Progenitor cell of endocrine pancreas (in vitro differentiated cells): ENCODE measurements at places on chromosomes 6 and 20. TPM values are rescaled to one million over a fixed set of nuclear protein-coding genes. Genes with fewer than 3 reads are reported as not detected.

DNA sequence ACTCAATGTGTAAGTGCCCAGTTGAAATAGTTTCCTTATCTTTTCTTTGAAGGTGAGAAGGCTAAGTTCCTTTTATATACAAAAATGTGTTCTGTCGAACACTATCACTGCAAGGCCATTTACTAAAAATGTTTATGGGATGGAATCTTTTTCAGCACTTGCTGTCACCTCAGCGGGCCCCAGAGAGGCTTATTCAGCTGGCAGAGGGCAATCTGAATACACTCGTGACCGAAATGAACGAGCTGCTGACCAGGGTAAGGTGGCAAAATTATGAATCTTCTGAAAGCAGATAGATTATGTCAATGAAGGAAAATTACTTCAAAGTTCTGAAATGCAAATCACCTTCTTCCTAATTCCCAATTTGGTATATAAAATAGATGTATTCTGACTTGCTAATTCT, 340.2 kb downstream of the ARHGAP18 start:
- no peaks in the 10 kb centered on the region for H3K27me3 ChIP-seq
- no peaks in the 10 kb centered on the region for H3K4me1 ChIP-seq
- H3K4me3 ChIP-seq, result no peak overlapping the region
- DNase-seq, result no peak

GRCh38 chr6:13368731-13369115, 40.4 kb upstream of the TBC1D7 start:
- no peak overlapping the region for H3K27ac ChIP-seq
- no peaks in the 10 kb centered on the region for H3K36me3 ChIP-seq
- no peak for DNase-seq
- no peak overlapping the region for H3K4me3 ChIP-seq
- peaks cover 20% of the 10 kb centered on the region for H3K27me3 ChIP-seq
- peaks cover 14% of the 10 kb centered on the region for H3K4me1 ChIP-seq

DNA sequence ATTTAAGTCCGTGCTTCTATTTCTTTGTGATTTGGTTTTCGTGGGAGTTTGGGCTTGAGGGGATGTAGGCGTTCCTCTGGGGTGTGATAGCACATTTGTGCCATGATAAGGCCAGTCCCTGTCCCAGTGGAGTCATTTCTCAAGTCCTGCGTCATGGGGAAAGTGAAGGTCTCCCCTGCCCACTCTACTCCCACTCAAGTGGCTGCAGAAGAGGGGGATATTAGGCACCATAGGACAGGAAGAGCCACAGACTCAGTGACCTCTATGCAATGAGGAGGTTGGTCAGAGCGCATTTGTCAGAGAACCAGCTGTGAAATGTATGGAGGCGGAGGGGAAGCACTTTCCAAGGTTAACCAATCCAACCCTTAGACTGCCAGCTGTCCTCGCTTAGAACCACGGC, 51.9 kb upstream of the EDN1 start:
- no peaks in the 10 kb centered on the region for H3K27me3 ChIP-seq
- H3K36me3 ChIP-seq, result no peaks in the 10 kb centered on the region
- DNase-seq, result no peak

GRCh38 chr6:99348288-99349170, 945 bp downstream of the FAXC start:
- H3K27me3 ChIP-seq, result peaks cover 3% of the 10 kb centered on the region
- H3K4me3 ChIP-seq, result peak overlapping the region; percentile 85
- DNase-seq, result no peak
- no peaks in the 10 kb centered on the region for H3K36me3 ChIP-seq
- peaks cover 18% of the 10 kb centered on the region for H3K4me1 ChIP-seq
- H3K27ac ChIP-seq, result peak overlapping the region; percentile 92

Gene BPIFB2
- total RNA-seq, result not detected in 2 replicates

Gene SLC17A1
- total RNA-seq, result 0.49 TPM in 1 of 2 replicates, not detected in the other

DNA sequence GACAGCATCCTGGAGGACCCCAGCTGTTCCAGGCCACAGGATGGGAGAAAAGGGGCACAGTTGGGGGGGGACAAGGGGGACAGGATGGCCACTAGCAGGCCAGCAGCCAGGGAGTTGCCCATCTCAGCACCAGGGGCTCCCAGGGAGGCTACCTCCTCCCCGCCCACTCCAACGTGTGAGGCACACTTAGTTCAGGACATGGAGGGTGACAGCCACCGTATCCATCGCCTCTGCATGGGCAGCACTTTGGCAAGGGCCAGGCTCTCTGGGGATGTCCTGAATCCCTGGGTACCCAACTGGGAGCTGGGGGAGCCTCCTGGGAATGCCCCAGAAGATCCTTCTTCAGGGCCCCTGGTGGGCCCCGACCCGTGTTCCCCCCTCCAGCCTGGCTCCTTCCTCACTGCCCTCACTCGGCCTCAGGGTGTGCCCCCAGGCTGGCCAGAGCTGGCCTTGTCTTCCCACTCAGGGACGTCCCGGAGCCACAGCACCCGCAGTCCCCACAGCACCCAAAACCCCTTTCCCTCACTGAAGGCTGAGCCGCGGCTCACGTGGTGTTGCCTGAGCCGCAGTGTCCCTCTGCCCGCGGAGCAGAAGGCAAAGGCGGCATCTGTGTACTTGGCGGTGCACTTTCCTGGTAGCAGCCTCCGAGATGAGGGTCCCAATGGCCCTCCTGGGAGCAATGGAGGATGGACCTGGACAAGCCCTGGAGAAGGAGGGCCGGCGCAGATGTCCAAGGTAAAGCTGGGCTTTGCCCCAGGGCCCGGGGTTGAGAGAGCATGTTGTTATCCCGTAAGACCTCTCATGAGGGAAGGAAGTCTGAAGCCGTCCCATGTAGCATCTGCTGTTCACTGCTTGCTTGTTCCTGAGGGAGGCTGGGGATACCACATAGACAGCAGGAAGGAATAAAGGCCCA, 30.7 kb downstream of the ZNF831 start:
- H3K4me3 ChIP-seq, result no peak overlapping the region
- H3K36me3 ChIP-seq, result no peaks in the 10 kb centered on the region
- H3K27me3 ChIP-seq, result peaks cover 12% of the 10 kb centered on the region
- DNase-seq, result no peak
- H3K4me1 ChIP-seq, result peaks cover 4% of the 10 kb centered on the region
- H3K27ac ChIP-seq, result no peak overlapping the region

GRCh38 chr20:4064144-4064909, 49.0 kb upstream of the RNF24 start:
- no peak for DNase-seq
- H3K36me3 ChIP-seq, result no peaks in the 10 kb centered on the region
- H3K4me3 ChIP-seq, result no peak overlapping the region

- peaks cover 2% of the 10 kb centered on the region for H3K36me3 ChIP-seq
- no peak for DNase-seq
- no peaks in the 10 kb centered on the region for H3K27me3 ChIP-seq
- H3K4me3 ChIP-seq, result no peak overlapping the region
- peaks cover 7% of the 10 kb centered on the region for H3K4me1 ChIP-seq
Observed at GRCh38 chr20:23410916-23411695, 10.2 kb downstream of the NAPB start.

DNA sequence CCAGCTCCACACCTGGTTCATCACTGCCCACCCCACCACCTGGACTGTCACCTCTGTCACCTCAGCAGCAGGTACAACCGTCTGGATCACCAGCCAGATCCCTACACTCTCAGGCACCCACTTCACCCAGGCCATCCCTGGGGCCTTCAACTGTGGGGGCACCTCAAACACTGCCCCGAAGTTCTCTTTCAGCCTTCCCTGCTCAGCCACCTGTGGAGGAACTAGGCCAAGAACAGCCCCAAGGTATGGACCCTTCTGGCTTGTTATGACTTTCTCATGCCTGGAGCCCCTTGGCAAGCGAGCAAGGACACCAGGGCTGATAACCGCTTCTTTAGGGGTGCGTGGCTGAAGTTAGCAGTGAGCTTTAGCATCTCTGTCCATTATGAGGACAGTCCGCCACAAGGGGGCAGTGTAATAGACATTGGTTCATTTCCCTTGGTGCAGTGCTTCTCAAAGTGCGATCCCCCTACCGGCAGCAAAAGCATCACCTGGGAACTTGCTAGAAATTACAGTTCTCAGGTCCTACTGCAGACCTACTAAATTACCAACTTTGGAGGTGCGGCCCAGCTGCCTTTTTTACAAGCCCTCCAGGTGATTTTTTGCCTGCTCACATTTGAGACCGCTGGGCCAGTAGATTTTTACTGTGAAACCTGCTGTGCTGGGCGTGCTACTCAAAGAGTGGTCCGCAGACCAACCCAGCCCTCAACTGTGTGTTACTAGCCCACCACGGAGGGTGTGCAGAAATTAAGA, 32.5 kb downstream of the PNPLA1 start:
- no peaks in the 10 kb centered on the region for H3K36me3 ChIP-seq
- no peaks in the 10 kb centered on the region for H3K4me1 ChIP-seq
- H3K27me3 ChIP-seq, result peaks cover 15% of the 10 kb centered on the region
- peak overlapping the region; percentile 43 for H3K27ac ChIP-seq
- DNase-seq, result peak; percentile 86
- no peak overlapping the region for H3K4me3 ChIP-seq

Gene POLR3F
- total RNA-seq, result 13.7 and 14.3 TPM in 2 replicates

GRCh38 chr6:18047406-18047805, 60.0 kb upstream of the KIF13A start:
- no peak overlapping the region for H3K4me3 ChIP-seq
- peaks cover 9% of the 10 kb centered on the region for H3K4me1 ChIP-seq
- DNase-seq, result no peak
- no peaks in the 10 kb centered on the region for H3K36me3 ChIP-seq

Gene GLP1R
- 3.9 and 4.0 TPM in 2 replicates for total RNA-seq

Gene GSTA2
- 4.6 and 10.7 TPM in 2 replicates for total RNA-seq

DNA sequence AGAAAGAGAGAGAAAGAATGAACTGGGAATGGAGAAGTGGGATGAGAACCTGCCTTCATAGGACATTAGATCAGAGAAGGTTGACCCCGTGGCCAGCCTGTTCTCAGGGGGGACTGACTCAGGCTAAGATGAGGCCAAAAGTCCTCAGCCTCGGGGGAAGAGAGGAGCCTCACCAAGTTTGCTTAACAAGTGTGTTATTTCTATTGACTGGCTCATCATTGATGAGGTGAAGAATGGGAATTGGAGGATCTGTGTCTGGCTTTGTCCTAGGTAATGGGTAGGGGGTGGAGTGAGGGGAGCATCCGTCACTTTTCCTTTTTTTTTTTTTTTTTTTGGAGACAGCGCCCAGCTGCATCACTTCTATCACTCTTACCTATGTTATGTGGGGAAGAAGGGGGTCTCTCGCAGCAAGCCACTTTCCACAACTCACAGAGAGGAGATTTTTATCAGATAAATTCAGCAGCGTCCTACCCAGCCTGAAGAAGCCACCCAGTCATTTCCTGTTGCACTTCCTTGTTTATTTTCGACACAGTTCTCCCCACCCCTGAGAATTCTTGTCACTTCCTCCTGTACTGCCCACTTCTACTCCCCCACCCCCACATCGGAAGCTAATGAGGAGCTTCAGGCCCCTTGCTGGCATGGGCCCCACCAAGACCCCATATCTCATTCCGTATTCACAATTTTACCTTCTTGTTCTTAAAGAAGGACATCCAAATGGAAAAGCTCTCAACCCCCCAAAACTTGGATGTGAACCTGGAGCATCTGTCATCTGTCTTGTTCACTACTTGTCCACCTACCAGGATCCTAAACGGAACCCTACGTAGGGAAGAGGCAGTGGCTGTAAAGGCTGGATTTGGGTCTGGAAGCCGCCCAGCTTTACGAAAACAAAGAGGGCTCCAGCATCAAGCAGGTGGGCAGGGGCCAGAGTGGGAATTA, 2.8 kb upstream of the RNASET2 start:
- DNase-seq, result no peak
- no peak overlapping the region for H3K27ac ChIP-seq
- H3K4me3 ChIP-seq, result no peak overlapping the region
- peaks cover 7% of the 10 kb centered on the region for H3K4me1 ChIP-seq

Gene MLN
- not detected in 2 replicates for total RNA-seq

DNA sequence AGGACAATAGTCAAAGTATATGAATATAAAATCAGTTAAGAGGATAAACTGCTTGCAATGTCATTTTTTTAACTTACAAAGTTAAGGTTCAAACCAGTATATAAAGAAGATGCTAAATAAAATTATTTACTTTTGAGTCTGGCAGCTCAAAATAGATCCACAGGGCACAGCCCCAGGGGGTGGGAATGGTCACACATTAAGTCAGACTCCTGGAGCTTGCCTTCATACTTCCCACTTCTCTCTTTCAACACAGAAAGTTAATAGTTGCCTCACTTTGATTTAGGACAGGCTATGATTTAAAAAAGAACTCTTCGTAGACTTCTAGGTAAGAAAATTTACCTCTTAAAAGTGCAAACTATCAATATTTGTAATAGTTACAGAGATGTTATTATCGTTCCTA, 158.3 kb upstream of the RUNX2 start:
- H3K27me3 ChIP-seq, result no peaks in the 10 kb centered on the region
- H3K27ac ChIP-seq, result no peak overlapping the region
- no peak overlapping the region for H3K4me3 ChIP-seq
- no peaks in the 10 kb centered on the region for H3K4me1 ChIP-seq
- no peak for DNase-seq
- H3K36me3 ChIP-seq, result no peaks in the 10 kb centered on the region

DNA sequence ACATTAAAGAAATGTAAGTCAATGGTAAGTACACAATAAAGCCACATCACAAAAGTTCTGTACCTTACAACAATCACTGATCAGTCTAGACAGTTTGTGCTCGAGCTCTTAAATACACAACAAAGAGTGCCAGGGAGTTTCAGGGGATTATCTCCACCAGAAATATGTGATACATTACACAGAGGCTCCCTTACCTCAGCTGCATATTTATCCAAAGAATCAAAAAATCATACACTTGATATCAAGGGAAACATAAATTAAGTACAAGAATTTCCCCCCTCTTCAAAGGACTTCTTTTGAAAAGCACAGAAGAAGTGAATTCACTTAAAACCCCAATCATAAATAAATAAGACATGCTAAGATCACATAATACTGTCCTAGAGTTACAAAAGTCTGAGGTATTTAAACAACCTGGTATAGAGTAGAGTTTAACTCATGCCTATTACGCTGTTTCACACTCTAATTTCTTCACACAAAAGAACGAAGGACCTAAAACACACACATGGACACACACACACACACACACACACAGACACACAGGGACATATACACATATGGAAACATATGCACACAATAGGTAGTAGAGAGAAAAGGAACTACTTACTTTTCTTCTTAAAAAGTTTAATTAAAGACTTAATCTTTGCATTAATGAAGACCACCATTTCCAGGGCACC, 528 bp downstream of the NHSL1 start:
- H3K36me3 ChIP-seq, result peaks cover 13% of the 10 kb centered on the region
- no peak for DNase-seq
- H3K27me3 ChIP-seq, result no peaks in the 10 kb centered on the region
- H3K4me3 ChIP-seq, result peak overlapping the region; percentile 53
- H3K4me1 ChIP-seq, result peaks cover 59% of the 10 kb centered on the region

GRCh38 chr6:2149361-2150006, 95.9 kb downstream of the GMDS start:
- DNase-seq, result no peak
- no peaks in the 10 kb centered on the region for H3K36me3 ChIP-seq
- H3K27me3 ChIP-seq, result no peaks in the 10 kb centered on the region
- H3K4me3 ChIP-seq, result no peak overlapping the region

DNA sequence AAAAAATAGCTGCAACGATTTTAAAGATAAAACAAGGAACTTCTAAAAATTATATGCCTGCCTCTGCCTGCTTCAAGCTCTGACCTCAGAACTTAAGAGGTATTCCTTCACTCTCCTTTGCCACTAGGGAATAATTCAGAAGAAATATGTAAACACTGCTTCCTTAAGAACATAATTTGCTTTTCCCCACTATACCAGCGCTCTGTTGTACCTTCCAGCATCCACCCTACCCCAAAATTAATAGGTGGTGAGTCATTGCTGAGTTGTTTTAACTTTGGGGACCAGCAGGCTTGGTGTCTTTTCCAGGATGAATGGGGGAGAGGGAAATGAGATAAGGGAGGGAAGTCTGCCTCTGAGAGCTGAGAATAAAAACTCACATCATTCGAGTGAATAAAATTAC, 107.7 kb upstream of the ATXN1 start:
- peaks cover 2% of the 10 kb centered on the region for H3K27me3 ChIP-seq
- H3K4me3 ChIP-seq, result no peak overlapping the region
- no peak overlapping the region for H3K27ac ChIP-seq
